ENCODE measurements at places on chromosomes 5 and 9.

- no peak for DNase-seq
Observed at GRCh38 chr5:68195137-68195536, 20.4 kb upstream of the PIK3R1 start.

- DNase-seq = no peak
Observed at GRCh38 chr5:74146796-74147195, 493.7 kb downstream of the ENC1 start.

DNA sequence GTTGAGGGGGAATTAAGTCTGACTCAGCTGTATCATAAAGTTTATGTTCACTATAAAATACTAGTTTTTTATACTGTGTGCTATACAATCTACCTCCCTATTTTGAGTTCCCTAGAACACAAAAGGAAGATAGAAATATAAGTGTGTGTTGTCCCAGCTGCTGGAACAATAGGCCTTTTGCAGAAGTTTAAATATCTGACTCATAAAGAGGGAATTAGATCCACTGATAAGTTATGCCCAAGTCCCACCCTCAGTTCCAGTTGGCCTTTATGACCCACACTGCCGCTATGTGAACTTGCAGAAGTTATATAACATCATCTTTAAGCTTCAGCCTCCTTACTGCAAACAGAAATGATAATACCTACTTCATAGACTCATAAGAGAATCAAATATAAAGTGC, 88.5 kb upstream of the DAB2 start:
- no peak for DNase-seq

DNA sequence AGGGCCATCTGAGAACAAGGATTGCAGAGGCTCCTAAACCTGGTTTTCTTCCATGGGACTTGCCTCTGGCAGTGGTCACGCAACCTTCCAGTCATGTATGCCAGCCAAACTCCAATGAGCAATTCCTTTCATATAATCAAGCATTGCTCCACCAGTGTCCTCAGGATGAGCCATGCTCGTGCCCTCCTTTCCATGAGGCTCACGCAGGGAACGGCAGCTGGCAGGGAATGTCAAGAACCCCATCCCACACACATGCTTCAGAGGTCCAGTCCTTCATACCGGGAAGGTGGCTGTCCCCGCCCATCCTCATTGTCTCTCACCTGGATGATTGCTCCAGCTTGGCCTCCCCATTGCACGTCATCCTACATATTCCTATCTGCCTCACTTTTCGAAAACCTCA, 13.4 kb upstream of the ZBTB34 start:
- DNase-seq = no peak

- DNase-seq = no peak
Observed at GRCh38 chr9:136508729-136509500, 26.1 kb upstream of the SEC16A start.
